T-helper 9 cell (primary cell): ENCODE measurements at places on chromosomes 1 and 21.

GRCh38 chr1:44242746-44243145 is 29.5 kb downstream of the DMAP1 start:
- no peak for DNase-seq

GRCh38 chr1:203069030-203069747 is 16.6 kb downstream of the MYOG start:
- no peak for DNase-seq

GRCh38 chr1:33344896-33345560 is 24.1 kb upstream of the A3GALT2 start:
- no peak for DNase-seq

- no peak for DNase-seq
Measured at GRCh38 chr1:29415156-29415830, 179.0 kb downstream of the PTPRU start.

DNA sequence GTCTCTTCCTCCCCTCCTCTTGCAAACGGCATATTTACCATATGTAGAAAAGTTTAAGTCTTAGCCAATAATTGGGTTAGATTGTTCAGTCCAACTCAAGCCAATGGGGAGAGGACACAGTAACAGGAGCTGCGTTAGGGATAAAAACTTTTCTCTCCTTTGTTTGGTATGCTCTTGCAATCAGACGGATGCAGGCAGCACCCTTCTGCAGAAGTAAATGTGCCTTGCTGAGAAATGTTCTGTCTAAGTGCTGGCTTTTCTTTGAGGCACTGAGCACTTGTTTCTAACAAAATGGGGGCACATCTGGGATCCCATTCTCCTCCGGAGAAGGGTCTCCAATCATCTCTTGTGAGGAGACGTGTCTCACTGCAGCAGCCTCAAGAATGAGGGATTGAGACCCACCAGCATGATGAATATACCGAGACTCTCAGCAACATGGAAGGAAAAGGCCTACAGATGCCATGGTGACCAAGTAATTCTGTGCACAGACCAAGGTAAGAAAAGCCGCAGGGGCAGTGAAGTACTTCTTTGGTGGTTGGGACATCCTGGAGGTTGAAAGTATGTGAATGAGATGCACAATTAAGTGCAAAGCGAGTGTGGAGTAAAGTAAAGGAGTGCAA is 20.7 kb upstream of the GNG4 start:
- DNase-seq: no peak

- no peak for DNase-seq
Measured at GRCh38 chr1:216945538-216946080, 222.4 kb upstream of the ESRRG start.

- DNase-seq: no peak
Measured at GRCh38 chr1:25618433-25618808, 1.8 kb downstream of the MAN1C1 start.

DNA sequence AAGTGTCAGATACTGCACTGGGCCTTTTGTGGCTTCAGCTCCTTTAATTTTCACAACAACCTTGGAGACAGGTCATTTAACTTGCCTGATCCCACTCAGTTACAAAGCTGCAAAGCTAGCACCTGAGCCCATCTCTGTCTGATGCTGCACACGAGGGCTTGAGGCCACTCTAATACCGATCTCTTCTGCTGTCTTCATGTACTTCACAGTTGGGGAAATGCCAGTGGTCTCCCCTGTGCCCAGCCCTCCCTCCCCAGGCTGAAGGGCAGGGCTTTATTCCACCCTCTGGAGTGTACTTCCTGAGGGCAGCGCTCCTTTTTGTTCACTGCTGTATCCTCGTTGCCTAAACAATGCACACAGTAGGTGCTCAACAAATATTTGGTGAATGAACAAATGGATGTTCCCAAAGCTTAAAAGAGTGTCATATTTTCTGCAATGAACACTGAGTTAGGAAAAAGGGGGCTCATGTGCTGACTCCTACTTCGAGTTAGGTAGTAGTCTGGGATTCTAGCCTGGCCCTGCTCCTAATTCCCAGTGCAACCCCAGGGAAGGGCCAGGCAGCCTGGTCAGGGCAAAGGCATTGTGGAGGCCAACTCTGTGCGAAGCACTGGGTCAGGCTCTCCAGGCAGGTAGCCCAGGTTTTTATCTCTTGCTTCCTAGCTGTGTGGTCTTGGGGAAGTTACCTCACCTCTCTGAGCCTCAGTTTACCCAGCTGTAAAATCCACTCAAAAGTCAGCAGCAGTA is 1.1 kb downstream of the TMCO4 start:
- no peak for DNase-seq

- DNase-seq: no peak
Measured at GRCh38 chr1:81179242-81179641, 621.5 kb upstream of the ADGRL2 start.

DNA sequence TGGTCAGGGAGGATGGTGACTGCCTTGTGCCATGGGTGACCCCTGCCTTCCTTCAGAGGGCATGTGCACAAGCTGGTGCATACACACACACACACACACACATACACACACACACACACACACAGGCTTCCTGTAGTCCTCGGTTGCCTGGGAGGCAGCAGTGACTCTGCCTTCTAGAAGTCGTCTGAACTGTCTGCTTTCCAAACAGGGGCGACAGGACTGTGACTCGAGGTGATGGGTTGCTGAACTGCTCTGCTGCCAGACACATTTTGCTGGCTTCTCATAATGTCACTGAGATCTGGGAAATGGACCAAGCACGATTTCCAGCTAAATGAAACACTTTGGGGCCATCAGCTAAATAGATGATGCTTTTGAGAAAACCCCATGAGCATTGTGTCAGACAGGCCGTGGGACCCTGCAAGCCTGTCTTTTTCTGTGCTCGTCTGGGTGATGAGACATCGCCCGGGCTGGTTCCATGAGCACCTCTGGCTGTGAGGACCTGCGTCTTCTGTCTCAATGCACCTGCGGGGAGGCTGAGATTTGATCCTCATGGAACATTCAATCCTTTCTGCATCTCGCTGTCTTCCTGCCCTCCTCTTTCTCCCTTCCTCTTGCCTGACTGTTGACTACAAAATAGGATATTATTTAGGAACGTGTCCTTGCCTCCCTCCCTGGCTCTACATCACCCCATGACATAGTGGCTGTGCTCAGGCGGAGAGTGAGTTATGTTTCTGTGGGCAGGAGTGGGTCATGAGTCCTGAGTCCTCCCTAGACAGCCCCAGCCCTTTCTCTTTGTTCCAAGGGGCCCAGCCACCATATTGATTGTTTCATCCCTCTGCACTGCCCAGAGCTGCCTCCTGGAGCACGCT is 436.8 kb downstream of the CAMTA1 start:
- DNase-seq: no peak

DNA sequence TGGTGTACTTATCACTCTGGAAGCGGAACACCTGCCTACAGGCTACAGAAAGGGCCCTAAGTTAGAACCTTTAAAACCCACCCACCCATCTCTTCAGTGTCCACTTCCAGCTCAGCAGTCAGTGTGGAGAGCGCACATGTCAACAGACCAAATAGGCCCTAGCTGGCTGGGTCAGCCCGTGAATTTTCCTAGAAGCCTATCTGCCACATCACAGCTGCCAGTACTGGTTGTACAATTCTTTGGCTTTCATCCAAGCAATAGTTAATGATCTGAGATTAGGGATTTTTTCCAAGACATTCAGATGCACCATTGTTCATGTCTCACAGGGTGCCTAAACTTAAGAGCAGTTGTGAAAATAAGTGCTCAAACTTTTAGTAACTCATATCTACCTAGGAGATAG is 197.1 kb downstream of the KCNK2 start:
- no peak for DNase-seq

DNA sequence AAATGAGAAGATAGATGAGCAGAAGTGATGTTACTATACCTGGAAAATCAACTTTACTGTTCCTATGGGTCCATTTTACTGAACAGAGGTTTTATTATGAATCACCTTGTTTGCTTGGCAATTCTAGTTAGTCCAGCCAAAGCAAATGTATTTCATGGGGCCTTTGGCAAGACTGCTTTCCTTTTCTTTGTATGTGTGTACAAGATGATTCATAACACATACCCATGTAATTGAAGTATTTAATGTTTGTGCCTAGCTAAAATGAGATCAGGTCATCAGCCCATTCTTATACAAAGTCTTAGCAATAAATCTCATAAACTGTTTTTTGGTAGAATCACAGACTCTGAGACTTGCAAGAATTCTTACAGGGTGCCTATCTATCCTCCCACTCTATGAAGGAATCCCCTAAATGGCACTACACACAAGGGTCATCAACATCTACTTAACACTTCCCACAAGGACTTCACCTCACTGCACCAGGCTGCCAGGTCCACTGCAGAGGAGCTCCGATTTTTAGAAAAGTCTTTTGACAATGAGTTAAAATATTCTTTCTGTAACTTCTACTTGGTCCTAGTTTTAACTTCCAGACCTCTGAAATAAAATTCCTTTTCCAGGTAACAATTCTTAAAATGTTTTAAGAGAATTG is 58.5 kb downstream of the LPAR3 start:
- DNase-seq: no peak

- DNase-seq: no peak
Measured at GRCh38 chr21:46067505-46068201, 30.3 kb upstream of the COL6A2 start.

GRCh38 chr1:217660353-217661062 is 29.4 kb downstream of the SPATA17 start:
- no peak for DNase-seq

DNA sequence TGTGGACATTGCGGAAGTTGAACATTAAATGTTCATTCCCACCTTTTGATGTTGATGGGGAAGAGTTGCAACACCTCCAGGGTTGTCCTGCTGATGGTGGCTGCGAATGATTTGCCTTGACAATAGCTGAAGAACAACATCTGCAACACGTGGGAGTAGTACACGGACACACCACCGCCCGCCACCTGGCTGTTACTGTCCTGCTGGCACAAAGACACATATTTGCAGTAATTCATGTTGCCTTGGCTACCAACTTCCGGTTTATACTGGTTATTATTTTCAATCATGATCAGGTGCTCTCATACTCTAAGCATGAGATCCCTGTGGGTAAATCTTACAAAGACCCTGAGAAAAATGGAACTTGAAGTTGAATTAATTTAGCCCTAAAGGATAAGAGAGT is 55.2 kb downstream of the UBR4 start:
- no peak for DNase-seq

DNA sequence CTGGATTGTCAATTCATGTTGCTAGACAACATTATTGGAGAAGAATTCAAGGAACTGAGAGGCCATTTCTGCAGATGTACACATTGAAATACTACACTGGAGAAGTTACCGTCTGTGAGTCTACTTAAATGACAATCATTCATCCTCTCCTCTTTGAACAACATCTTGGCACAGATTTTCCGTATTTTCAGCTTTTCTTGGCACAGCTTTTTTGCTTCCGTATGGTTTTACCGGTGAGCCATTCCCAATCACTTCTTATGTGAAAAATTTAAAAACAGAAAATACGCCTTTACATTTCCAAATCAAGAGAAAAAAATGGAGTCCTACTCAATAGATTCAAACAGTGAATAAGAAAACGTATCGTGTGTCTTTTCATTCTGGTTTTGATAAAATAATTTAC is 1493.7 kb downstream of the AMY1C start:
- DNase-seq: no peak

DNA sequence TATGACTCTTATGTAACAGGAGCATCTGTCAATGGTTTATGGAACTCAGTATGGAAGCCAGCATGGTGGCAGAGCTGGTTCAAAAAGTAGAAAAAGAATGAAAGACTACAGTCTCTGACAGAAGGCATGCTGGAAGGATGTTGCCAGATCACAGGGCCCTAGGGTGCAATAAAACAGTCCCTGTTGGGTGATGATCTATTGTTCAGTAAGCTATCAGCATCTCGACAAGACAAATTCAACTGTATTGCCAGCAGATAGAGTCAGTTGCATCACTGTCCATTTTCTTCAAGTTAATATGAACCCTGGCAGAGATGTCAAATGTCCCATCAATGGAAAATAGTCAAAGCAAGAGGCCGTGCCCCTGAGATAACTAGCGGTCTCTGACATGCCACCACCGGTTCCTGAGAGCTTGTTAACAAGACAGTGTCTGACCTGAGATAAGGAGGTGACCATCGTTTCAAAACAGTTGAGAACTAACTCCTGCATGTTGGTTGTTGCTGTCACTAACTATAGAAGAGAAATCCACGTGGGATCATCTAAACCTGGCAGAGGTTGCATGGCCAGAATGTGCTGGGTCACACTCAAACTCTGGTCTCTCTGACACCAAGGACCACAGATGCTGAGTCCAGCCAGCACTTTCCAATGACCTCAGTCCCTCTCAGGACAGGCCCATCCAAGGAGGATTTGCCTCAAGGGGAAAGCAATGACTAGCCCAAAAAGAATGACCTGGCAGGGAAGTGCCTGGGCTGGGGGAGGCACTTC is 125.9 kb downstream of the RIPK4 start:
- no peak for DNase-seq

DNA sequence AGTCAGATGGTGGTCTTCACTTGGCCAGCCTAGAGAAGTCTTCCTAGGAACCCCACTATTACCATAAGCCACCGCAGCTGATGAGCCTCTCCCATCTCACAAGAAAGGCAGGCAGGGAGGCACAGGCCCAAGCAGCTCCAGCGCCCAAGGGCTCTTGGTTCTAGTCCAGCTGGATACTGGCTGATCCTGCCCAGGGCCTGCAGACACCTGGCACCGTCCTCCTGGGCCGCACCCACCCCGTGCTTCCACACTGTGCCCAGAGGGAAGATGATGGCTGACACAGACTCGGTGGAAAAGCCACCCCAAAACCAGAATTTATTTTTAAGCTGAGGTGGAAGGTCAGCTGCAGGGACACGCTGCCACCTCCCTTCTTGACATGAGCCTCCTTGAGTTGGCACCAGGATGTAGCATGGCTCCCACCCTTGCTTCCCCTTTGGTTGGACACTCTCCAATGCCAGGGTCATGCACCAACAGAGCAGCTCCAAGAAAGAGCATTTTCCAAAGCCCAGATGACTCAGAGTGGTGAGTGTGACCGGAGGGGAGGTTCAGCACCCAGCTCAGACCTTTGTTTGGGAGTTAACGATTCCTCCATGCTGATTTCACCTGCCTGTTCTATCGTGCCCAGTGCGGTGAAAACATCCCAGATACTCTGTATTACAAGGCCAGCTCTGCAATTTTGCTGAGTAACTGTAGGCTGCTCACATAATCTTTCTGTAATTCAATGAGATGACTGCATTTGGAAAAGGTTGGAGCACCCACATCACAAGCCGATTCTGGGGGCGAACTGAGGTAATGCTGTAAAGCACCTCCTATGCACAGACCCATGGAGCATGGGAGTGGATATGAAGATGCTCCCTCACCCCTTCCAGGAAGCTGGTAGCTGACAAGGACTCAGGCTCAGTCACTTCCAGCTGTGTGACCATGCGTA is 63.1 kb upstream of the SLC2A1 start:
- no peak for DNase-seq

GRCh38 chr1:109634771-109635750 is 15.4 kb downstream of the AMPD2 start:
- DNase-seq: no peak

GRCh38 chr1:74395571-74395970 is 116.8 kb downstream of the LRRC53 start:
- no peak for DNase-seq
